ENCODE measurements at places on chromosomes 12 and 14. TPM values are rescaled to one million over a fixed set of nuclear protein-coding genes. Genes with fewer than 3 reads are reported as not detected.
A peak's percentile ranks its signal among the peaks of the same experiment; 100 is the strongest.

GRCh38 chr12:9760699-9761418 lies at the start of gene CD69:
Gene CD69, minus strand, starts transcription at chr12:9760901. Its CDS starts 81 bp downstream, at chr12:9760820.
- no peak within 1 kb of the TSS for H3K4me3 ChIP-seq
- no peaks in the 10 kb centered on the region for H3K27me3 ChIP-seq
- H3K4me1 ChIP-seq = no peaks in the 10 kb centered on the region
- no peaks in the 10 kb centered on the region for H3K36me3 ChIP-seq

GRCh38 chr14:102089621-102090343 lies 2.9 kb upstream of the HSP90AA1 start:
- H3K27me3 ChIP-seq = no peaks in the 10 kb centered on the region
- DNase-seq = no peak
- H3K36me3 ChIP-seq = peaks cover 5% of the 10 kb centered on the region
- peaks cover 2% of the 10 kb centered on the region for H3K4me1 ChIP-seq
- no peak overlapping the region for H3K27ac ChIP-seq
- H3K4me3 ChIP-seq = no peak overlapping the region

DNA sequence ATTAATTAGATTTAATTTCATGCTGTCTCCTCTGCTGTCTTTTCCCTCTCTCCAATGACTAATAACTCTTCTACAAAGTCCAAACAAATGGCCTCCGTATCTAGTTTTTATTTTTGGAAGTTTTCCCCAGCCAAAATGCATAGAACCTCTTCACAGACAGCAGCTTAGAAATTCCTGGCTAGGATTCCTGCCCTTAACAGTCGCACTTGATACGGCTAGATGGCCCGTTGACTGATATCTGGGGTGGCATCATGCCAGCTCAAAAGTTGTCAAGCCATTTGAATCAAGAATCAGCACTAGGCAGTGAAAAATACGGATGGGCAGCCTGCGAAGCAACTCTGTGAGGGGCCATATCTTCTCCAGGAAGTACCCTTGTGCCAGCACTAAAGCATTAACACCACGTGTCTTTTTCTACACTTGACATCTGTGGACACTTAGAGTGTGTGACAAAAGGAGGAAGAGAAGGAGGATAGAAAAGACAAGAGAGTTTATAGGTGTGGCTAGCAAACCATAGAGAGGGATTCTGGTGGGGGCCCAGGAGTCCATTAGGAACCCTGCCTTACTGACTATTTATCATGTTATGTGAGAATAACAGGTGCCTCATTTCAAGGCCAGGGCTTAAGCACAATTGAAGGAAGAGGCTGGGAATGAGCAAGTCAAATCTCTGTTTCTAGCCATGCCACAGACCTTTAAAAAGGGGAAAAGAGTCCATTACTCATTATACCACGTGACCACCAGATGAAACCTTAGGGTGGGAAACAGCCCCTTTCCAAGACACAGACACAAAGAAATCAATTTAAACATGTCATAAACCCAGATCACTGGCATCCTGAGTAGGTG lies 39.2 kb upstream of the KRR1 start:
- no peaks in the 10 kb centered on the region for H3K27me3 ChIP-seq
- no peak overlapping the region for H3K27ac ChIP-seq
- DNase-seq = no peak
- no peaks in the 10 kb centered on the region for H3K36me3 ChIP-seq
- H3K4me1 ChIP-seq = no peaks in the 10 kb centered on the region

The PRH2 gene
- total RNA-seq = not detected

DNA sequence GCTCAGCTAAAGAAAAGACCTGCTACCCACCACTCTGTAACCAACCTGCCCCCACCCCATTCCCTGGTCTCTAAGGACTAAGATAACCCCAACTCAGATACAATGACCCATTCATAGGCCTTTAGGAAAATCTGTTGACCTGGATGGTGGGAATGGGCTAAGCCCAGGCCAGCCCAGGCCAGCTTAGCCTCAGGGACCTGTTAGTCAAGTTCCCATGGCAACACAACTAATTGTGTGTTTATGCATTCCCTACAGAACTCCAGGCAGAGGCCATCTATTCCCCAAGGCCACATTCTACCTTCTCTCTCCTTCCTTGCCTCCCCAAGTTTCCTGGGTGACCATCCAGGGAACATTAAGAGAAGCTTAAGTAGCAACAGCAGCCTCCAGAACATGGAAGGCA lies 16.1 kb upstream of the KRT8 start:
- H3K36me3 ChIP-seq = no peaks in the 10 kb centered on the region
- H3K4me3 ChIP-seq = no peak overlapping the region
- H3K27ac ChIP-seq = no peak overlapping the region
- H3K27me3 ChIP-seq = no peaks in the 10 kb centered on the region
- DNase-seq = no peak
- peaks cover 7% of the 10 kb centered on the region for H3K4me1 ChIP-seq

DNA sequence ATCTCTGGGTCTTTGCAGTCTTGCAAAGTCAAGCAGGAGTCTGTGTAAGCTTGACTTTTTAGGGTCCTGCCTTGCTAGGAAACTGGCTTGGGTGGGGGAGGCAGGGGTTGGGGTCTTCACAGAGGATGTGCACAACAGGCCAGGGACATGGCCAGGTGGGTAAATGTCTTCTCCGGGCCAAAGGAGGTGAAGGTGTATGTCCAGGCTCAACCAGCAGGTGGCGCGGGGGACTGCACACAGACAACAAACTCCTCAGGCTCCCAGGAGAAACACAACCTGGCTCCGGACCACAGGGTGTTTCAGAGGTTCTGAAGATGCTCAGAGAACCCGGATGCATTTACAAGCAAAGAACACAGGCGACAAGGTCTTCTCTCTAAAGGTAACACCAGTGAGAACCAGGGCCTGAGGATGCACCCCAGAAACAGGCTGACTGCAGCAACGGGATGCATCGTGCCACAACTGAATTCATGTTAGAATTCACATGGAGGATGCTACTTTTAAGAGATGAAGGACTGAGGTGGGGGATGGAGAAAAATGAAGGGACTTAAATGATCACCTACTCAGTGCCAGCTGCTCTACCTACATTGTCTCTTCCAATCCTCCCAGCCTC lies 56.0 kb downstream of the PLEKHG3 start:
- DNase-seq = peak; percentile 34
- H3K27me3 ChIP-seq = no peaks in the 10 kb centered on the region

GRCh38 chr12:124517260-124518050 lies 50.0 kb downstream of the NCOR2 start:
- peak; percentile 58 for DNase-seq
- peaks cover 3% of the 10 kb centered on the region for H3K36me3 ChIP-seq
- peak overlapping the region; percentile 10 for H3K4me3 ChIP-seq
- peak overlapping the region; percentile 90 for H3K27ac ChIP-seq

DNA sequence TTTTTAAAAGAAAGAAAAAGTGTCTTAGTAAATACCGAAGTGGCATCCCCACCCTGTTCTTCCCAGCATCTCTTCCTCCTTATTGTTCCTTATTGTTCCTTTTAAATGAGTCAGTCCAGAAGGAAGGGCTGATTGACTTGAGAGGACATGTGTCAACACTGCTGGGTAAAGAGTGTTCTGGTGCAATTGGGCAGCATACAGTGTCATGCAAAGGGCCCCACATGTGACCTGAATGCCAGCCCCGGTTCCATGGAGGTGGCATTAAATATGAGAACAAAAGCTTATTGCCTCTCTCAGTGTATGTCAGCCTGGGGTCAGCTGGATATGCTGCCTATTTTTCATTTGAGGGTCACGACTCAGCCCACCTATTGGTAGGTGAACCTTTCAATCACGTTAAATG lies 58.9 kb upstream of the RIC8B start:
- H3K27me3 ChIP-seq = no peaks in the 10 kb centered on the region
- DNase-seq = no peak
- no peak overlapping the region for H3K27ac ChIP-seq
- H3K4me3 ChIP-seq = no peak overlapping the region

The MYH6 gene
- not detected for total RNA-seq

The PMCH gene
- total RNA-seq = not detected

- no peaks in the 10 kb centered on the region for H3K27me3 ChIP-seq
- H3K4me1 ChIP-seq = no peaks in the 10 kb centered on the region
- no peak overlapping the region for H3K27ac ChIP-seq
- H3K36me3 ChIP-seq = no peaks in the 10 kb centered on the region
- DNase-seq = no peak
- H3K4me3 ChIP-seq = no peak overlapping the region
These were observed 26.4 kb upstream of the AEBP2 start for GRCh38 chr12:19412844-19413243.

DNA sequence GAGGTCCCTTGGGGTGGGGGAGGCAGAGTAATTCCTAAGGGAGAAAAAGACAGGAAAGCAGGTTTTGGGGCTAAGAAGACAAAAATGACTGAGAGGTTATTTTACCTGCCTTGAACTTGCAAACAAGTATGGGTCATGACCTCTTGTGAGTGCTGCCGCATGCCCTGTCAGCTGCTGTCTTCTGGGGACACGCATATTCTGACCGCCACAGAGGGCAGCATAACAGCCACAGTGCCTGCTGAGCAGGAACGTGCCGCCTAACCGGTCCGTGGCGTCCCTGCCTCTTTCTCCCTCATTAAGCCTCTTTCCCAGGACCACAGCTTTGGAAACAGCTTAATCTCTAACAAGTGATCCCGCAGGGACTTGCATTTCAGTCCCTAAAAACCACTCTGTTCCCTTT lies 51.3 kb upstream of the KCNA1 start:
- no peak overlapping the region for H3K27ac ChIP-seq
- peaks cover 13% of the 10 kb centered on the region for H3K27me3 ChIP-seq
- no peaks in the 10 kb centered on the region for H3K36me3 ChIP-seq
- no peak for DNase-seq

- H3K27ac ChIP-seq = no peak overlapping the region
- H3K4me3 ChIP-seq = no peak overlapping the region
- peak; percentile 91 for DNase-seq
These were observed 272.5 kb upstream of the PRICKLE1 start for GRCh38 chr12:42862055-42862454.

The CMTM5 gene
- total RNA-seq = 0.77 TPM

The EMC9 gene
- 12.3 TPM for total RNA-seq

The TMEM132D gene
- total RNA-seq = not detected

DNA sequence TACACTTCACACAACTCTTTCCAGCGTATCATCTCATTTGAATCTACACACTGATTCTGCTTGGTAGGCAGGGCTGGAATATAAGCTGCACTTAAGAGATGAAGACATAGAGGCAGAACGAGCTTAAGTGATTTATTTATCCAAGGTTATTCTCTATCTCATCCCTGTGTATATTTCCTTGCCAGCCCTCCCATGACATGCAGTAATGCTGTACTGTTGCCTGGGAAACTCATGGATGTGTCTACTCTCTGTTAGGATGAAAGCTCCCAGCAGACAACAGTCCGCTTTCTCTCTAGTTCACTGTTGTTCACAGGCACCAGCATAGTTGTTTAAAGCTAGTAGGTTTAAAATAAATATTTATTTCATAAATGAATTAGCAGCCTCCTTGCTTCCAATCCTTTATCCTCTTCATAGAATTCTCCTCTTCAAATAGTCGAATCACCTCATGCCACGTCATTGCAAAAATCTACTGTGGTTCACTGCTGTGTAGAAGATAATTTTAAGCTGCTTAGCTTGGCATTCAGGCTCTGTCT lies 25.4 kb downstream of the FGF6 start:
- H3K36me3 ChIP-seq = no peaks in the 10 kb centered on the region
- H3K4me1 ChIP-seq = no peaks in the 10 kb centered on the region
- no peak overlapping the region for H3K4me3 ChIP-seq
- no peaks in the 10 kb centered on the region for H3K27me3 ChIP-seq

- H3K4me1 ChIP-seq = no peaks in the 10 kb centered on the region
- no peaks in the 10 kb centered on the region for H3K27me3 ChIP-seq
- DNase-seq = no peak
- H3K36me3 ChIP-seq = no peaks in the 10 kb centered on the region
- no peak overlapping the region for H3K27ac ChIP-seq
These were observed 42.9 kb upstream of the FZD10 start for GRCh38 chr12:130119241-130119861.

DNA sequence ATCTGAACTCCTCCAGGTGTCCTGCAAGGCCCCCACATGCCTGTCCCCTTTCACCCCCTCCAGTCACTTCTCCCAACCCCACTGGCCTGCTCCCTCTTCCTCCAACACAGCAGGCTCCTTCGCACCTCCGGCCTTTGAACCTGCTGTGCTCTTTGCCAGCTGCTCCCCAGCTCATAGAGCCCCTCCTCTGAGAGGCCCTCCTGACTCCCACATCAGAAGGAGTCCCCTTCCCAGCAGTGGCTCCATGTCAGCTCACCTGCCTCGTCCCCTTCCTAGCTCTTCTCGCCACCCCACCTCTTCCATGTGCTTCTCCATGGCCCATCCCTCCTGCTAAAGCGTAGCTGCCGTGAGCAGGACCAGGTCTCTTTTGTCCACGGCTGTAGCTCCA lies 22.1 kb downstream of the SCARB1 start:
- no peaks in the 10 kb centered on the region for H3K27me3 ChIP-seq
- no peaks in the 10 kb centered on the region for H3K36me3 ChIP-seq
- no peak overlapping the region for H3K27ac ChIP-seq
- H3K4me3 ChIP-seq = no peak overlapping the region
- H3K4me1 ChIP-seq = peaks cover 4% of the 10 kb centered on the region
- no peak for DNase-seq

GRCh38 chr12:32290411-32290810 lies 108.9 kb upstream of the FGD4 start:
- no peak overlapping the region for H3K27ac ChIP-seq
- no peak for DNase-seq
- no peaks in the 10 kb centered on the region for H3K36me3 ChIP-seq

The LMO3 gene
- 0.50 TPM for total RNA-seq

The LGMN gene
- total RNA-seq = 22.6 TPM

Data from fibroblast of lung (primary cell).